Pons (tissue), 1 donor: ENCODE measurements at places on chromosomes 11 and 22.

DNA sequence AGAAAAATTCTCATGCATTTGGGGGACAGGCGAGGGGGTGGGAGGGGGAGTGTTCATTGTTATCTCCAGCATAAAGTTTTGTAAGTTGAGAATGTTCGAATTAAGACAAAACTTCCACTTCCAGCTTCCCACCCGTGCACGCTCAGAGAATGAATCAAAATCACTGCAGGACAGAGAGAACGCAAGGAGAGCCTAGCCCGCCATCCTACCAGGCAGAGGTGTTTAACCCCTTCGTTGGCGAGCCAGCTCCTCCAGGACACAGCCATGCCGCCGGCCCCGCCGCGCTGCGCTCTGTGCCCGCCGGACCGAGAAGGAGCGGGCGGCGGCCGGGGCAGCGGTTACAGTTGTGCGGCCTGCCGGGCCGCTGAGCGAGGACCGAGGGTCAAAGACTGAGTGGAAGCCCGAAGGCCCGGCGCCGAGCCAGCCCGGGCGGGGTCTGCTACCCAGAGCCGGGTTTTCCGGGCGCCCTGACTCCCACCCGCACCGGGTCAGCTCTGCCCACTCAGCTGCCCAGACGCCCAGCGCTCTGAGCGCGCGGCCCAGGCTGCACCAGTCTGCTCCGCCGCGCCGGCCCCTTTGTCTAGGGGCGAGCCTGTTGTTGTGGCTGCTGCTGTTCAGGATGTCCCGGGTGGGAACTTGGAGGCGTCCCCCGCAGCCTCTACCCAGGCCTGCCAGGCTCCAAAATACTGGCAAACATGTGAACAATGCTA lies at the start of gene NOX4:
TSS of gene NOX4 (minus strand) at position 395 of the 710 bp plus-strand sequence. CDS start at position 266, 129 bp downstream.
- DNase-seq = no peak

DNA sequence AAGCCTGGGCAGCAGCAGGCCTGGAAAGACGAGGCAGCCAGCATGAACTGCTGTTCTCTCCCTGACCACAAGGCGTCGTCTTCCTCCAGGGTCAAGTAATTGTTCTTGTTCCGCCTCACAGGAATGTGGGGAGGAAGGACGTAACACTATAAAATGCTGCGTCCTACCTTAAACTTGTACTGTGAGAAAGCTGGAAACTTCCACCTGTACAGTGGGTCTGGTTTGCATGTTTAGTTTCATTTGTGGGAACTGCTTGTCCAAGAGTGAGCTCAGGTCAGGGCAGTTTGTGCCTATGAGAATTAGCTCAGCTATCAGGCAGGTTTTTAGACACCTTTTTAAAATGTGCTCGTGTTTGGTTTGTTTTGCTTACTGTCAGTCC lies 55.2 kb downstream of the PANX1 start:
- DNase-seq = peak; percentile 25

- no peak for DNase-seq
These were observed 966 bp downstream of the SMTN start for GRCh38 chr22:31081963-31082605.

GRCh38 chr11:12232817-12233601 lies 122.6 kb downstream of the MICAL2 start:
- no peak for DNase-seq

- DNase-seq = no peak
These were observed 10.4 kb upstream of the TUB start for GRCh38 chr11:8070417-8071115.

- DNase-seq = no peak
These were observed at the start of gene SULT4A1 for GRCh38 chr22:43862074-43862881. Gene SULT4A1 (minus strand): TSS chr22:43862513. CDS start chr22:43862382, 131 bp downstream.

- DNase-seq = no peak
These were observed 33.1 kb downstream of the PHLDB1 start for GRCh38 chr11:118640332-118641154.

DNA sequence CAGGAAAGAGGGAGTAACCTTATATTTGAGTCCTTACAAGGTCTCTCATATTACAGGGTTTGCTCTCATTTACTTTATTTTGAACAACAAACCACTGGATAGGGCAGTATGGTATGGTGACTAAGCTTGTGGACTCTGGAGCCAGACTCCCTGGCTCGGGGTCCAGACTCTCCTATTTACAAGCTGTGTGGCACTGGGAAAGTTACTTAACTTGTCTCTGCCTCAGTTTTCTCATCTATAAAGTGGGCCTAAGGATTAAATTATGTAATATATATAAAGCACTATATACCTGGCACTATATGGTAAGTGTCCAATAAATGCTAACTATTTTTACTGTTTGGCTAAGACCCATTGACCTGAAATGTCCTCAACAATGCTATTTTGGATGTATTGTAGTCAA lies 1.7 kb upstream of the DCHS1 start:
- no peak for DNase-seq

DNA sequence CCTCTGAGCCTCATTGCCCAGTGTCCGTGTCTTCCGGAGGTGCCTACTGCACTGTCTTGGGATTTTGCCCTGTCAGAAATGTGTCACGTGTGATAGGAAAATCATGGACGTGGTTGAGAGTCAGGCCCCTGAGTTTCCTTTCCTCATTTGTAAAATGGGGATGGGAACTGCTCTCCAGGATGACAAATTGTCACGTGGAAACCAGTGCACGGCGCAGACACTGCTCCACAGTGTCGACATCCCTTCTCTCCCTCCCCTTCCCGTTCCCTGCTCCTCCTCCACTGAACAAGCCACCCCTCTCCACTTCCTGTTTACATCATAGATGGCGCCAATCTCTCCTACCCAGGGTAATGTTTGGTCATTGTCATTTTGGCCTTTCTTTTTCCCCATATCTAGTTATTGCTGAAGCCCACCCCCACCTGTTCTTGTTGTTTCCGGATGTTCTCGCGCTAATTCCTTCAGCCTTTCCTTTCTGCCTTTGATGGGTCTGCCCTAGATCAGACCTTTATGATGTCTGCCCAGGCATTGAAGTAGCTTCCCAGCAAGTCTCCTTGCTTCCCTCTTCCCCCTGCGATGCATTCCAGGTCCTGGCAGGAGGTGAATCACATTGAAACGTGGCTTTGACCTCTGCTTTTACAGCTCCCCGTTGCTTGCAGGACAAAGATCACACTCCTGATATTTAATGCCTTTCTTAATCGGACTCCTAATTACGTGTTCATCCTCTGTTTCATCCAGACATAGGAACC lies 91.8 kb downstream of the TBC1D22A start:
- DNase-seq = peak; percentile 62

- DNase-seq = peak; percentile 17
These were observed 16.2 kb downstream of the MISFA start for GRCh38 chr11:18615628-18616392.

DNA sequence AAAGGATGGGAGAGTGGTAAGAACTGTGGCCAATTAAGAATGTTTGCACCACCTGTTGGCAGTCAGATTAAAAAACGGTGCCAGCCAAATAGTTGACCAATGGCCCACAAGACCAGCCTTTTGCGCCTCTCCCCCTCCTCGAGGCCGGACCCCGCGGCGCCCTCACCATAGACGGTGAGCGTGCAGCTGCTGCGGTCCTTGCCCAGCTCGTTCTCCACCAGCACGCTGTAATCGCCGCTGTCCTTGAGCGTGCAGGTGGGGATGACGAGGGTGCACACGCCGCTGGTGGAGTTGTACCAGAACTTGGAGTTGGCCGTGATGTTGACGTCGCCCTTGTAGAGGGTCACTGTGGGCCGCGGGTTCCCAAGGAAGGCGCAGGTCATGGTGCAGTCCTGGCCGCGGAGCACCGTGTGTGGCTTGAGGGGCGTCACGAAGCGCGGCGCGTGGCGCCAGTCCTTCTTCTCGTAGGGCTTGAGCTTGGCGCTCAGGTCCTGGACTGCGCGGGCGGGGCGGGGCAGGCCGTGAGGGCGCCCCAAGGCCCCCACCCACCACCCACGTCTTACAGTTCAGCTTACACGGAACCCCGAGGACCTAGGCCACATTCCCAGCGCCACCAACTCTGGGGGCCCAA lies 7.2 kb downstream of the TMEM86A start:
- DNase-seq = peak; percentile 22

GRCh38 chr11:32149748-32150147 lies 58.9 kb downstream of the RCN1 start:
- DNase-seq = no peak

DNA sequence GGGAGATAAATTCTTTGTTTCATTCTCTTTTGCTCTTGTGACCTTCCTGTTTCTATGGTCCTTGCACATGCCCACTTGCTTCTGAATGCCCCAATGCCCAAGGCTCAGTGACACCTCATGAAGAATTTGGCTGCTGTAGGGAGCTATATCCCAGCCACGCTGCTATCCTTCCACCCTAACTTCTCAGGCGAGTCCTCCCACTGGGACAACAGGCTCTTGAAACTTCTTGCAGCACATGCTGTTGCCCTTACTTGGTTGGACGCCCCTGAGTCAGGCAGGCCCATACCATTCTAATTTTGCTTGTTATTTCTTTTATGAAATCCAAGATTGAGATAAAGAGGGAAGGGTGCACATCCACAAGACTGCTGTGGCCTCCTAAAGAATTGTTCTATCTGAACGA lies 57.6 kb upstream of the BLID start:
- no peak for DNase-seq

- no peak for DNase-seq
These were observed 10.4 kb upstream of the SLC39A13 start for GRCh38 chr11:47398011-47398410.

- DNase-seq = no peak
These were observed 9.4 kb upstream of the SSTR3 start for GRCh38 chr22:37221424-37222333.

DNA sequence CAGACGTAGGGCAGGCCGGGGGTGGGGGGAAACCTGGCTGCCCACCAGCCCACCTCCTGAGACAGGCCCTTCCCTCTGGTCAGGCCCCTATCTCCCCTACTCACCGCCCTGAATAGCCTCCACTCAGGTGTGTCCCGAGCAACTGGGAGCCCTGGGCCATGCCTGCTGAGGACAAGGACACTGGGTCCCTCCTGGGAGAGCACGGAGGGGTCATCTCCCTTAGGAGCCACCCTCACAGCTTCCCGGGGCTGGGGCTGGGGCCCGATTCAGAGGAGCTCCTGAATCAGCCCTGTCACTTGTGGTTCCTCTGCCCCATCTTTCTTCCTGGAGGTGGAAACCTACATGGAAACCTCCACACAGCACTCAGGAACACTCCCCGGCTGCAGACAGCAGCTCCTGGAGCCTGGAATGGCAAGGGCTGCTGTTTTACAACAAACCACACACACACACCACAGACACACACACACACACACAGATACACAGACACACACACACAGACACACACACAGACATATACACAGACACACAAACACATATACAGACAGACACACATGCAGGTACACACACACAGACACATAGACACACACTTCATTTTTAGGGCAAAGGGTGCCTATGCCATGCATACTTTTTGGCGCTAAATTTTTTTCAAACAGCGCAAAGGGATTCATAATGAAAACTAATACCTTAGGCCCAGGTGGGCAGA lies 9.6 kb upstream of the EMID1 start:
- no peak for DNase-seq

- no peak for DNase-seq
These were observed 72.9 kb downstream of the TIMP3 start for GRCh38 chr22:32874385-32874784.

DNA sequence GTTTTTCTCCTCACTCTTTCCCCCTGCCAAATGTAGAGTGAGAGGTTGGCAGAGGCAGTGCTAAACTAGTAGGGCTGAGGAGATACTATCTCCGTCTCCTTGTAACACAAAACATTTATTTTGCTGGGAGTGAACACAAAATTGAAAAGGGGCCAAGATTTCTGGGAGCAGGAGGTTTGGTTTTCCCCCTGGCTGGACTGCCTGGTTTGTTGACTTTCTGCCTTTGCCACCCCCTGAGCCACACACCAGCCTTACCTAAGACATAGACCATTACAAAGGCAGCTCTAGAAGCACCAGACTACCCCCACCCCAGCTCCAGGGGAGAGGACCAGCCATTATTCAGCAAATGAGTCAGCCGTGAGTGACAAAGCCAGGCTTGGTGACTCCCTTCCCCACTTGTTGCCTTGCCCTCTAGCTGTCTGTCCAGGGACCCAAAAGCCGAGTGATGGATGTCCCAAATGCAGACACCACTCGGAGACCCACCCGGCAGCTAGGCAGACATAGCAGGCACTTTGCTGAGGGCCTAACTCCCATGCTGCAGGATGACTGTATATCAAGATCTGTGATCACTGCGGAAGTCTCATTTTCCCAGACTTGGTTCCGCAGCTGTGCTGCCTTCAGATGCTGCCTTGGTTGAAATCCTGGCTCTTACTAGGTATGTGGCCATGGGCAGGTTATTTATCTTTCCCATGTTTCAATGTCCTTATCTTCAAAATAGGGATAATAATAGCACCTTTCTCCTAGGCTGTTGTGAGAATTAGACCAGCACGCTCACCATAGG lies 17.7 kb upstream of the CDON start:
- DNase-seq = no peak
